Cardiac muscle cell (in vitro differentiated cells and primary cell): ENCODE measurements at places on chromosomes 1 and 21. TPM values are rescaled to one million over a fixed set of nuclear protein-coding genes. Genes with fewer than 3 reads are reported as not detected.

The EPS8L3 gene
- not detected in 2 replicates for total RNA-seq

The PRR9 gene
- not detected in 2 replicates for total RNA-seq

The LEFTY2 gene
- 4.0 and 14.0 TPM in 2 replicates for total RNA-seq

The ATP5PO gene
- total RNA-seq, result 251 and 646 TPM in 2 replicates

The CELA3A gene
- total RNA-seq, result not detected in 2 replicates

The ERG gene
- total RNA-seq, result 1.5 TPM in 1 of 2 replicates, not detected in the other

The PNRC2 gene
- total RNA-seq, result 77.1 and 87.9 TPM in 2 replicates

The RAB42 gene
- 11.7 and 12.5 TPM in 2 replicates for total RNA-seq

The KRTAP10-3 gene
- not detected in 2 replicates for total RNA-seq

The APCS gene
- not detected in 2 replicates for total RNA-seq

The CELSR2 gene
- total RNA-seq, result 10.3 and 12.9 TPM in 2 replicates

The ZNF593 gene
- 34.5 and 47.8 TPM in 2 replicates for total RNA-seq

The S100A9 gene
- total RNA-seq, result 0.74 and 1.3 TPM in 2 replicates

The C2CD2 gene
- 12.4 and 16.9 TPM in 2 replicates for total RNA-seq

The LIN28A gene
- total RNA-seq, result 7.2 and 16.6 TPM in 2 replicates

The VSIG8 gene
- total RNA-seq, result not detected in 2 replicates

The TRIM58 gene
- total RNA-seq, result 2.4 and 2.7 TPM in 2 replicates

The NR5A2 gene
- 0.15 TPM in 1 of 2 replicates, not detected in the other for total RNA-seq

The CSMD2 gene
- 0.04 and 0.24 TPM in 2 replicates for total RNA-seq

The SMPDL3B gene
- total RNA-seq, result 6.0 and 8.9 TPM in 2 replicates

The DNAJB4 gene
- total RNA-seq, result 29.3 and 46.2 TPM in 2 replicates

The CFAP141 gene
- not detected in 2 replicates for total RNA-seq

The GNAT2 gene
- not detected in 2 replicates for total RNA-seq

The AGMAT gene
- total RNA-seq, result 0.45 and 0.70 TPM in 2 replicates

The AIRE gene
- 0.45 TPM in 1 of 2 replicates, not detected in the other for total RNA-seq

The SYDE2 gene
- 22.2 and 47.5 TPM in 2 replicates for total RNA-seq

The SYCP1 gene
- not detected in 2 replicates for total RNA-seq

The CYP4Z1 gene
- total RNA-seq, result not detected in 2 replicates

The VPS72 gene
- 47.5 and 60.0 TPM in 2 replicates for total RNA-seq

The NT5C1A gene
- total RNA-seq, result 1.8 TPM in 1 of 2 replicates, not detected in the other

The SLAMF8 gene
- not detected in 2 replicates for total RNA-seq

The PRKCZ gene
- 46.8 and 50.9 TPM in 2 replicates for total RNA-seq

The ARMH1 gene
- 2.4 and 5.7 TPM in 2 replicates for total RNA-seq

The SV2A gene
- 19.2 and 21.9 TPM in 2 replicates for total RNA-seq

The CFHR2 gene
- not detected in 2 replicates for total RNA-seq

The FCRL4 gene
- total RNA-seq, result not detected in 2 replicates

The AIM2 gene
- total RNA-seq, result 0.53 TPM in 1 of 2 replicates, not detected in the other

The MROH7 gene
- total RNA-seq, result 9.4 and 22.4 TPM in 2 replicates

The PRAMEF1 gene
- total RNA-seq, result not detected in 2 replicates

The YIPF1 gene
- 14.4 and 21.0 TPM in 2 replicates for total RNA-seq

The WNT4 gene
- total RNA-seq, result 0.04 TPM in 1 of 2 replicates, not detected in the other

The RPTN gene
- total RNA-seq, result not detected in 2 replicates

The SERPINC1 gene
- total RNA-seq, result 0.36 TPM in 1 of 2 replicates, not detected in the other

The C1orf94 gene
- total RNA-seq, result not detected in 2 replicates

The CD53 gene
- total RNA-seq, result not detected in 2 replicates

The HIVEP3 gene
- total RNA-seq, result 0.42 TPM in 2 replicates

The SMAP2 gene
- total RNA-seq, result 16.2 and 16.7 TPM in 2 replicates

The INSRR gene
- 0.18 and 0.21 TPM in 2 replicates for total RNA-seq

The OLFML3 gene
- total RNA-seq, result 15.4 and 16.0 TPM in 2 replicates

The EEIG2 gene
- 9.7 and 12.2 TPM in 2 replicates for total RNA-seq

The CD48 gene
- not detected in 2 replicates for total RNA-seq

The SHISA4 gene
- total RNA-seq, result 14.3 and 21.9 TPM in 2 replicates

The TMEM35B gene
- 6.8 and 14.5 TPM in 2 replicates for total RNA-seq
